ENCODE measurements at places on chromosomes 16 and 17.

DNA sequence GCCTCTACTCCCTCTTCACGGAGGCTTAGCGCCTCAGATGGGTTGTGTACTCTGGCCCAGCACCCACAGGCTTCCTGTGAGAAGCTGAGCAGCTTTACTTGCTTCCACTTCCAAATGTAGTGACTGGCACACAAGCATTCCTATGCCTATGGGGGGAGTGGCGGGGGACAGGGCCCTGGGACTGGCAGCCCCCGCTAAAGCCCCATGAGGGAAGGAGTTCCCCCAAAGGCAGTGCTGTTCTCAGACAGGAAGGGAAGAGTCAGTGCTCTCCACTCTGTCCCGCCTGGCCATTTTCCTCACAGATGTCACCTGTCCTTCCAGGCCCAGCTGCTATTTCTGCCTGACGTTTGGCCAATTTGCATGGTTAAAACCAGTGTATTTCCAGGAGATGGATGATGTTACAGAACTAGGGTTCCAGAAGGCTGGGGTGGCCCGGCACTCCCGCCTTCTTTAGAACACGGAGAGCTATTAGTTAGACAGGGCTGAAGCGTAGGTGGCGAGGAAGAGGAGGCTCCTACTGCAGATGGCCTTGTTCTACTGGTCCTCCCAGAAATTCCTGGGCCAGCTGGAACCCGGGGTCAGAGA is 83.9 kb upstream of the FBXO47 start:
- H3K4me3 ChIP-seq = no peak overlapping the region
- H3K27me3 ChIP-seq = no peaks in the 10 kb centered on the region
- no peak for DNase-seq
- H3K4me1 ChIP-seq = no peaks in the 10 kb centered on the region
- no peaks in the 10 kb centered on the region for H3K36me3 ChIP-seq
- no peak overlapping the region for H3K27ac ChIP-seq

DNA sequence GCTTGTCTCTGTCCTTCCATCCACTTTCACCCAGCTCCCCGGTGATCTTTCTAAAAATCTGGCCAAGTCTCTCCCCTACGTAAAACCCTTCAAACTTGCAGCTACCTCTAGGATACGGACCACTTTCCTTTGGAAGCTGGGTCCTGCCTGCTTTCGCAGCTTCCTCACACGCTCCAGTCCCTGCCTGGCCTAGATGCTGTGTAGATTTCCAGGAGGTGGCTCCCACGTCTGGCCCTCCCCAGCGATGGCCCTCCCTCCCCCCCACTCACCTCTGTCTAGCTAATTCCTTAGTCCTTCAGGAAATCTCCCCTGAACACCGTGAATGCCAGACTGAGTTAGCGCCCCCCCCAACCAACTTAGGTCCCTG is 579 bp upstream of the LRRC59 start:
- DNase-seq = no peak
- peak overlapping the region; percentile 90 for H3K4me3 ChIP-seq
- H3K27ac ChIP-seq = peak overlapping the region; percentile 79
- H3K4me1 ChIP-seq = peaks cover 34% of the 10 kb centered on the region
- H3K27me3 ChIP-seq = no peaks in the 10 kb centered on the region

GRCh38 chr16:48432136-48432535 is 46.9 kb upstream of the SIAH1 start:
- no peaks in the 10 kb centered on the region for H3K36me3 ChIP-seq
- no peak for DNase-seq
- no peak overlapping the region for H3K27ac ChIP-seq
- H3K4me1 ChIP-seq = no peaks in the 10 kb centered on the region
- no peak overlapping the region for H3K4me3 ChIP-seq

DNA sequence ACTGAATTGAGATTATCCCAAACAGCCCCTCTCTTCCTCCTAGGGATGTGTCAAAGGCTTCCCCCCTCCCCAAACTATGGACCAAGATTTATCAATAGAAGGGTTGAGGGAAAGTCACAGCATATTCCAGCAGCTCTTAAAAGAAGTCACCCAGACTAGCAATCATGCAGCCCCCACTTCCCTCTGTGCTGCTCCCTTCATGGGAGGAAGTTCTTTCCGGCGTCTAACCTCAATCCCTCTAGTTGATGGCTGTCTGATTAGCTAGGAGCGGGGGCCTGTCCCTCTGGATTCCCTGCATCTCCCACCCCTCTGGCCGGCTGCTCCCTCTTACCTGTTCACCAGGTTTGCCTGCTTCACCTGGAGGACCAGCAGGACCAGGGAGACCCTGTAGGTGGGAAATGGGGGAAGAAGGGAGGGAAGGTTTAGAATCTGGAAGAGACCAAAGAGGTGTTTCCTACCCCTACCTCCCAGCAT is 9.2 kb downstream of the COL1A1 start:
- no peaks in the 10 kb centered on the region for H3K27me3 ChIP-seq
- DNase-seq = no peak
- peaks cover 92% of the 10 kb centered on the region for H3K4me1 ChIP-seq
- H3K4me3 ChIP-seq = no peak overlapping the region
- H3K27ac ChIP-seq = peak overlapping the region; percentile 97
- H3K36me3 ChIP-seq = peaks cover 3% of the 10 kb centered on the region

DNA sequence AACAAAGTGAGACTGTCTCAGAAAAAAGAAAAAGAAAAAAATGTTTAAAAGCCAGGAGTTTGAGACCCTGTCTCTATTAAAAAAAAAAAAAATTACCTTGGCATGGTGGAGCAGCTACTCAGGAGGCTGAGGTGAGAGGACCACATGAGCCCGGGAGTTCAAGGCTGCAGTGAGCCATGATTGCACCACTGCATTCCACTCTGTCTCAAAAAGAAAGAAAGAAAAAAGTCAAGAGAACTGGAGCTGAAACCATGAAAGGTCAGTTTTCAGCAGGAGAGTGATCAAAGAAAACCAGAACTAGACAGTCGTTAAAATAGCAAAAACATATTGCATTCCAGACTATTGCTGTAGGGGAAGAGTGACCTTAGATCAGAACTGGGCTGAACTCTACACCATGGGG is 8.8 kb downstream of the QPRT start:
- no peaks in the 10 kb centered on the region for H3K36me3 ChIP-seq
- H3K27ac ChIP-seq = no peak overlapping the region
- no peaks in the 10 kb centered on the region for H3K27me3 ChIP-seq
- H3K4me3 ChIP-seq = no peak overlapping the region
- DNase-seq = no peak
- H3K4me1 ChIP-seq = no peaks in the 10 kb centered on the region

DNA sequence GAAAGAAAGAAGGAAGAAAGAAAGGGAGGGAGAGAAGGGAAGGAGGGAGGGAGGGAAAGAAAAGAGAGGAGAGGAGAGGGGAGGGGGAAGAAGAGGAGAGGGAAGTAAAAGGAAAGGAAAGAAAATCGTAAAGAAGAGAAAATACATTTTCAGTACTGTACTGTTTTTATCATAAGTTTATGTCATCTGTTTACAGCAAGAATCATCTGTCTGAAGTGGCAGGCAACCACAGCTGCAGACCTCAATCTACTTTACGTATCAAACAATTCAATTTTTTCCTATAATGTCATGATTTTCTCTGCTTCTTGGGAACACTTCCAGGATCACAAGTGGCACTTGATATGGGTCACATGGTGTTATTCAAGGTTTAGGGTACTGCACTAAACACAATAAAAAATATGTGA is 58.3 kb downstream of the USP32 start:
- no peak overlapping the region for H3K27ac ChIP-seq
- no peaks in the 10 kb centered on the region for H3K36me3 ChIP-seq
- DNase-seq = no peak
- no peaks in the 10 kb centered on the region for H3K27me3 ChIP-seq
- peaks cover 4% of the 10 kb centered on the region for H3K4me1 ChIP-seq

- DNase-seq = no peak
- no peaks in the 10 kb centered on the region for H3K27me3 ChIP-seq
- H3K4me1 ChIP-seq = peaks cover 22% of the 10 kb centered on the region
These were observed 237.7 kb downstream of the IRX3 start for GRCh38 chr16:54048586-54049495.
